ENCODE measurements at places on chromosomes 5 and 9. TPM values are rescaled to one million over a fixed set of nuclear protein-coding genes. Genes with fewer than 3 reads are reported as not detected.

DNA sequence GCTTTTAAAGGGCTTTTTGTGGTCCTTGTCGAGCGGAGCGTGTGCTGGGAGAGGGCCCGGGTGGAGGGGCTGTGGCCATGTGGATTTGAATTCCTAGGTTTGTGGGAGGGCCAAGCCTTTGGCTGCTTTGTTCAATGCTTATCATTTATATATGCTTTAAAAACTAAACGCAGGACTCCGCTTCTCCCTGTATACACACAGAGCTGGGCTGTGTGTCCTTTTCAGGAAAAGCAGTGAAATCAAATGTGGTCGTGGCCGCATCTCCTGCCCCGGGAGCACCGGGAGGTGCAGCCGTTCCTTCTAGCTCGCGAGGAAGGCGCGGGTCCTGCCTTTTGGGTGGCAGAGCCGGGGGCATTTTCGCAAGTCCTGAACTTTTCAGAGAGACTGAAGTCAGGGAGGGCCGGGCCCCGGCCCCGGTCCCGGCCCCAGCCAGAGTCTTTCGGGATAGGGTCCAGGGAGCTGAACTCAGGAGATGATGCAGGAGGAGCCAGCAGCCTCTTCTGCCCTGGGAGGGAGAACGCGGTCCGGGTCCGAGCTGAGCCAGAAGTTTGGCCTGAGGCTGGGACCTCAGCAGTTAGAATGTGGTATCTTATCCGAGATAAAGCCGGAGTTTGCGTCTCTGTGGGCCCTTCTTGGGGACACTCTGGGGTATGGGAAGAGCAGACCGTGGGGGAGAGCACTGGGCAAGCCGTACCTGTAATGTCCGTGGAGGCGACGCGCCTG lies 158.8 kb downstream of the C9orf152 start:
- no peak for DNase-seq

Gene TNC
- 2.9 TPM for total RNA-seq

GRCh38 chr9:26170190-26170589 lies 491.9 kb upstream of the TUSC1 start:
- no peak for DNase-seq

Gene HMMR
- 0.33 TPM for total RNA-seq

GRCh38 chr9:104863180-104863883 lies 64.6 kb downstream of the ABCA1 start:
- DNase-seq: no peak

DNA sequence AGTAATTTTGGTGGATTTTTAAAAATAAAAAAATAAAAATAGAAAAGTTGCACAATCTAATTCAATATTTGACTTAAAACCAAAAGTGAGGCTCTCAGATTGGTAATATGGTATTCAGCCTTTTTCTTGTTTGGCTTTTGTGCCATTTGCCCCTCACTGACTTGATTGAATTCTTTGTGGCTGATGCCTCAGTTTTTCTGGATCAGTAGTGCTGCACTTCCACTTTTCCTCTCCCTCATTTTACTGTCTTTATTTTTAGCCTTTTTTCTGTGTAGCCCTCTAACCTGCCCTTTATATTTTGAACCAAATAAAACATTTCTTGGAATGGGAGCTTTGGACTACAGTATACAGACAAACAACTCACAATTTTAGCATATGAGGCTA lies 3.8 kb upstream of the MSMP start:
- DNase-seq: no peak

DNA sequence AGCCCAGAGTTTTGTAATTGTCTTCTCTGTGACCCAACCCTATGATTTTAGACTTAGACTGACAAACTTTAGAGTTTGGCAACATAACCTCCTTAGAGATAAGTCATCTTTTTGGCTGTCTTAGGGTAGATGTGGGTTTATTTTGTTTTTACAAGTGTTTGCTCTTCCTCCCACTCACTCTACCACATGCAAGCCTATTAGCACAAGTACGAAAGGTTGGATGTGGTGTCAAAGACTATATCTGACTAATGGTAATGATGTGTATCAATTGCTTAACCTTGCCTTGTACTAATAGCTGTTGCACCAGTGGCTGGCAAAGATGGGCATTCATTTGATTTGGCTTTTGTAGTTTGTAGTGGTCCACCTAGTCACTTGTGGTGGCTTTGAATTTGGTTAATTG lies 46.5 kb downstream of the SLC25A46 start:
- DNase-seq: no peak

Gene PCSK5
- total RNA-seq: 3.2 TPM

- no peak for DNase-seq
Measured at GRCh38 chr5:45639040-45639439, 57.1 kb downstream of the HCN1 start.

- no peak for DNase-seq
Measured at GRCh38 chr5:27252911-27253310, 214.5 kb upstream of the CDH9 start.

Gene SLC6A18
- total RNA-seq: not detected

GRCh38 chr5:172485511-172486202 lies 31.3 kb upstream of the SH3PXD2B start:
- DNase-seq: no peak
